ENCODE measurements at places on chromosomes 11 and 22.

DNA sequence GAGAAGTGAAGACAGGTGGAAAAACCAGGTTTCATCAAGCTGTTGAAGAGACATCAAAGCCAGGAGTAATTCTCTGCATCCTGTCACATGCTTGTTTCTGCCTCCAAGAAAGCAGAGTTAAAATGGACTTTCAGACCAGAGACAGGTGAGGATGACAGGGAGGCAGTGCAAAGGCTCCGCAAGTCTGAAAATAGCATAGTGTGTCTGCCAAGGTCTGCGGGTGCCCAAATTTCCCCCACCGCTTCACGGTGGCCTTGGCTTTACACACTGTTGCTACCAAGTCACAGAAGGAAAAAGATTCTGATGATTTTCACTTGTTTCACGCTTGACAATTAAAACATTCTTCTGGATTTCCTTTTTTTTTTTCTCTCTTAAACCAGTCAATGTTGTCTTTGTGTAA, 44.2 kb downstream of the SNX19 start:
- DNase-seq = no peak

- DNase-seq = no peak
These were observed 162.7 kb downstream of the MAML2 start for GRCh38 chr11:96180341-96180740.

DNA sequence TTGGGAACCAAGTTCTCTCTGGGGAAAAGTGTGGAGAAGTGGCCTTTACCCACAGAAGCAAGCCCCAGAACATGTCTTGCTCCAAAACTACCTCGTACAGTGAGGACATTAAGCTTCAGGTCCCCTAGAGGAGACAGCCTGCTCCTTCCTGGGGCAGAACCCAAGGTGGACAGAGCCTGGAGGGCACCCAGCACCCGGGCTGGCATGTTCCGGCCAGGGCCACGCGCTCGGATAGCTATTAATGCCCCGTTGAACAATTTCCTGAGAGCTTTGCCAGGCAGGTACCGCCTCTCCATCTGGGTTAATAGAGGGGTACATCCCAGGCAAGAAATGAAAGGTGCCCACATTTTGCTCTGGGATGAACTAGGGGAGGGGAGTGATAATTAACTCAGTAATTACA, 169.0 kb upstream of the GRK3 start:
- no peak for DNase-seq

GRCh38 chr11:98871690-98872089, 149.1 kb upstream of the CNTN5 start:
- DNase-seq = no peak

DNA sequence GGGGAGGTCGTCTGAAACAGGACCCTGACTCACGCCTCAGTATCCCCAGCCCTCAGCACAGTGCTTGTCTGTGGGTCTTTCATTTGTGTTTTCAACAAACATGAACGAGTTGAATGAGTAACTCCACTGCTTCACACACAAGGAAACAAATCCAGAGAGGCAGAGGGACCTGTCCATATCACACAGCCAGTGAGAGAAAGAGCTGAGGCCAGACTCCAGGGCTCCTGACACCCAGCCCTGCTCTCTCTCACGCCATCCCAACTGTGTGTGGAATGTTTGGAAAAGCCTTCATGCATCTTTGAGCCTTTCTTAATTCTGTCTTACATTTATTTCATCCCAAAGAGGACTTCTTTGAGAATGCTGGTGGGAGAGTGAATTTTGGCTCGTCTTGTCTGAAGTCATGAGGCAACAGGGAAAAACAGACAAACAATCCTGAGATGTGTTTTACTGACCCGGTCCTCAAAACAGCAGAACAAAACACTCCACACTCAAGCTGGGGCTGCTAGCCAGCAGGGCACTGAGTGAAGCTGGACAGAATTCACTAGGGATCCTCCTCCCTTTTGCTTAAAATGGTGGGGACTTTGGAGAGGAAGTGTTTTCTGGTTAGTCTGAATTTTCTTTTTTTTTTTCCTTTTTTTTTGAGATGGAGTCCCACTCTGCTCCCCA, 19.7 kb upstream of the ALG8 start:
- DNase-seq = no peak

GRCh38 chr11:69195824-69196782, 40.4 kb downstream of the SMIM38 start:
- DNase-seq = no peak

- no peak for DNase-seq
These were observed 4.2 kb downstream of the TST start for GRCh38 chr22:37014835-37015586.

DNA sequence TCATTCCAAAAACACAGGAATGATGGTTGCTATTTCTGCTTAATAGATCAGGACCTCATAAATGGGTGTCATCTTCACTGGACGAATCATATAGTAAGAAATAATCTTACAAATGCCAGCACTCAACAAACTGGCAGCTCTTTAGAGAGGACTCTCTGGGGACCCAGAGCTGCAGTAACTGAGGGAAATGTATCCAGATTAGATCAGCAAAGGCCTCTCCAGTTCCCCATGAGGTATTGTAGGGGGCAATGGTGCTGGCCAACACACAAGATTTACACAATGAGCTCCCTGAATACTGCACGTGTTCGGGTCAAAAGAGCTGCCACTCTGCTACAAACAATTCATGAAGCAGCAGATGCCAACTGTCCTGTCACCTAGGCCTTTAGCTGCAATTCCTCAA, 110.2 kb downstream of the RBFOX2 start:
- DNase-seq = no peak

- no peak for DNase-seq
These were observed 215.7 kb upstream of the FOLH1 start for GRCh38 chr11:49424136-49424535.

DNA sequence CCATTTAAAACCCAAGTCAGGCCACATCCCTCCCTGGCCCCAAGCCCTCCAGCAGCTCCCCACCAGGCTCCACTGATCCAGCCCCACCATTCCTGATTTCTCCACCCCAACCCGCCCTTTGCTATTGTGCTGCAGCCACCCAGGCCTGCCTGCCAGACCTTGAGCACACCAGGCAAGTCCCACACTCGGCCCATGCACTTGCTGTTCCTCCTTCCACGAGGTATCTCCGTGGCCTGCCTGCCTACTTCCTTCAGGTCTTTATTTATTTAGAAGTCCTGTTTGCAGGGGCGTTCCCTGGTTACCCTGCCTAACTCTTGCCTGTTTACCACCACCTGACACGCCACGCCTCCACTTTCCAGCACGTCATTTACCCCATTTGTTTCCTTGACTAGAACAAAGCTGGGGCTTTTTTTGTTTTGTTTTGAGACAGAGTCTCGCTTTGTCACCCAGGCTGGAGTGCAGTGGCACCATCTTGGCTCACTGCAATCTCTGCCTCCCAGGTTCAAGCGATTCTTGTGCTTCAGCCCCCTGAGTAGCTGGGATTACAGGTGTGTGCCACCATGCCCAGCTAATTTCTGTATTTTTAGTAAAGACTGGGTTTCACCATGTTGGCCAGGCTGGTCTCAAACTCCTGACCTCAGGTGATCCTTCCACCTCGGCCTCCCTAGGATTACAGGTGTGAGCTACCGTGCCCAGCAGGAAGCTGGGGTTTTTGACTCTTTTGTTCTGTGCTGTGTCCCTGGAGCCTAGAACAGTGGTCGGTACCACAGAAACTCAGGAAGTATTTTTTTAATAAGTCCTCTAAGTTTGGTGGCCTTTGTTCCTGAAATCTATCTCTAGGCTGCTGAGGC, 6.7 kb downstream of the CENPM start:
- DNase-seq = no peak

DNA sequence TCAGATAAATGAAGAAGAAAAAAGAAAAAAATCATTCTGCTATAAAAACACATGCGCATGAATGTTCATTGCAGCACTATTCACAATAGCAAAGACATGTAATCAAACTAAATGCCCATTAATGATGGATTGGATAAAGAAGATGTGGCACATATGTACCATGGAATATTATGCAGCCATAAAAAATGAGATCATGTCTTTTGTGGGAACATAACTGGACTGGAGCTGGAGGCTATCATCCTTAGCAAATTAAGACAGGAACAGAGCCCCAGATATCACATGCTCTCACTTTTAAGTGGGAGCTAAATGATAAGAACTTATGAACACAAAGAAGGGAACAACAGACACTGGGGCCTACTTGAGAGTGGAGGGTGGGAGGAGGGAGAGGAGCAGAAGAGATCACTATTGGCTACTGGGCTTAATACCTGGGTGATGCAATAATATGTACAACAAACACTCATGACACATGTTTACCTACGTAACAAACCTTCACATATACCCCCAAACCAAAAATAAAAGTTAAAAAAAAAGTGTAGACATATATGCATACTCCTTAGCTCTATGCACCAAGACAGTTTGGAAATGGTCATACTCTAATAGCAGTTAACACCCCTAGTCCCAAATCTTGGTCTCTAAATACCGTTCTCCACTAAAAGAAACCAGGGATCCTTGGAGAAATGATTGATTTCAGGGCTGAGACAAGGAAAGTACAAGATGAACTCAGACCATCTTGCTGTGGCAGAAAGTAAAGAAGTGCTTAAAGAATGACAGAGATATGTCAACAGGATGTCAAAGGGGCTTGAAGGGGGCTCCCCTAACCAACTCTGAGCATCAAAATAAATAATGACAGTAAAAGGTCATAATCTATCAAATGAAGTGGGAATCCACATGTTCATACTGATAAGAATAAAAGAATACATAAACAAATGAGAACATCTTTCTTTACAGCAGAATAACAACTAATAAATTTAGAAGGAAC, 17.1 kb upstream of the DDX6 start:
- DNase-seq = no peak

- no peak for DNase-seq
These were observed 31.6 kb upstream of the HMOX1 start for GRCh38 chr22:35349368-35349703.
